Activated T-helper 2 cell treated with anti-CD3 and anti-CD28 coated beads, Interferon-gamma antibody, Interleukin-2, Interleukin-4, amounts not matched to agents 10 μg/mL and 5 μg/mL and 100 μg/mL, durations not matched to agents 14 hours and 24 hours and 36 hours (primary cell): ENCODE measurements at places on chromosomes 5 and 9. TPM values are rescaled to one million over a fixed set of nuclear protein-coding genes. Genes with fewer than 3 reads are reported as not detected.

GRCh38 chr9:75200892-75201470 lies 112.7 kb downstream of the OSTF1 start:
- no peaks in the 10 kb centered on the region for H3K36me3 ChIP-seq
- H3K4me3 ChIP-seq: no peak overlapping the region
- DNase-seq: no peak
- peaks cover 6% of the 10 kb centered on the region for H3K4me1 ChIP-seq
- H3K27me3 ChIP-seq: peaks cover 15% of the 10 kb centered on the region

Gene SYK
- total RNA-seq: 0.23 and 0.80 TPM in 2 replicates

GRCh38 chr5:149961186-149961685 lies 678 bp downstream of the SLC26A2 start:
- peak overlapping the region; percentile 89 for H3K4me3 ChIP-seq
- peak overlapping the region; percentile 30 for H3K27ac ChIP-seq
- no peak for DNase-seq
- H3K27me3 ChIP-seq: no peaks in the 10 kb centered on the region

Gene C1QTNF3
- total RNA-seq: 1.5 and 1.7 TPM in 2 replicates
